Lower leg skin (tissue), 4 donors: ENCODE measurements at places on chromosomes 7 and 10. TPM values are rescaled to one million over a fixed set of nuclear protein-coding genes. Genes with fewer than 3 reads are reported as not detected.
A peak's percentile ranks its signal among the peaks of the same experiment; 100 is the strongest.

GRCh38 chr7:116197360-116197759 lies 13.0 kb upstream of the TES start:
- no peak for DNase-seq

GRCh38 chr7:40887099-40887498 lies 752.3 kb downstream of the SUGCT start:
- no peak for DNase-seq

- no peak for DNase-seq
Measured at GRCh38 chr7:18939771-18940592, 177.5 kb downstream of the TWIST1 start.

DNA sequence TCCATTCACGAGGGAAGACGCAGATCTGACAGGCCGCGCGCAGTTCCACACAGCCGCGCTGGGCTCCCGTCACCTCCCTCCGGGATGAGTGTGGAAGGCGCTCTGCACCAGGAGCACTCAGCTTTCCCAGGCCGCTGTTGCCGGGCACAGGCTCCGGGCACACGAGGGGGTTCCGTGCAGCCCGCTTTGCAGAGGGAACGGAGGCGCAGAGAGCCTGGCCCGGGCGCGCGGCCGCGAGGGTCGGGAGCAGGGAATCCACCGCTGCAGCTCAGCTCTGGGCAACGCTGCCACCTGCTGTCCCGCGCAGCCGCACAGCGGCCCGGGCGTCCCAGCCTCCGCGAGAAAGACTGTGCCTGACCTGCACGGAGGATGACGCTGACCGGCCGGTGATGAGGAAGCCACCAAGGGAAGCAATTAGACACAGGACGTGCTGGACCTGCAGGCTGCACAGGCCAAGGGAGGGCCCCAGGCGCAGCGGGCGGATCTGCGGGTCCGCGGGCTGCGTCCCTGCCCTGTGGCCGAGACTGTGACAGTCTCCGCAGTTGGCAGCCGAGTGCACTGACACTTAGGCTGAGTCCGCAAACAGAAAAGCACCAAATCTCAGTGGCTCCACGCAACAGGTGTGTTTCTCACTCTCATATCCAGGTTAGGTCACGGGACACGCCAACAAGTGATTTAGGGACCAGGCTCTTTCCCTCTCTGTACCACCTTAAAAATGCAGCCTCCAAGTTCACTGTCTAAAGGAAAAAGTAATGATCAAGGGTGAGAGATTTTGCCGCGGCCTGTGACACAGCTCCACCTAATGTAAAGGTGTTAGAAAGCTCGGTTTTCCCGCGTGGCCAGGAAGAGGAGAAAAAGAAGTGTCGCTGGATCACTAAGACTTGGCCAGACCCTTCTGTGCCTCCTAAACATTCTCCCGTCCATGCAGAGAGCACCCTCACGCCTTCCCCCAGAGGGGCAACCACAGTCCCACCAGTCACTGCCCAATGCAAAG lies 94.5 kb downstream of the SEC61G start:
- no peak for DNase-seq

DNA sequence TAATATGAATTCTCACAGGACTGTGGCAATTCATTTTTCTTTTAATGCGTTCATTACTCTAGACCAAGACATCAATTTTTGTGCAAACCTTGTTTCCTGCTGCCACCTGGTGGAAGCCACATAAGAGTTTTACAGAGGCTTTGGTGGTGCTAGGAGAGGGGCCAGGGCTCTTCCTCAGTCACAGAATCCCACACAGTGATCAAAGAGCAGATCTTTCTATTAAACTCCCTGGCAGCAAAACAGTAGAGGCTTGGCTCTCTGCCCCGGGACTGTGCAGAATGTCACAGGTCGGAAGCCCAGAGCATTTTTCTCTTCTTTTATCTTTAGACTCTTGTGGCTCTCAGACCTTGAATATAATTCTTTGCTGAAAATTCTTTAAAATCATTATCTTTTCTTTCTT lies 506.4 kb upstream of the C7orf33 start:
- no peak for DNase-seq

- no peak for DNase-seq
Measured at GRCh38 chr10:110883924-110884323, 12.2 kb downstream of the PDCD4 start.

DNA sequence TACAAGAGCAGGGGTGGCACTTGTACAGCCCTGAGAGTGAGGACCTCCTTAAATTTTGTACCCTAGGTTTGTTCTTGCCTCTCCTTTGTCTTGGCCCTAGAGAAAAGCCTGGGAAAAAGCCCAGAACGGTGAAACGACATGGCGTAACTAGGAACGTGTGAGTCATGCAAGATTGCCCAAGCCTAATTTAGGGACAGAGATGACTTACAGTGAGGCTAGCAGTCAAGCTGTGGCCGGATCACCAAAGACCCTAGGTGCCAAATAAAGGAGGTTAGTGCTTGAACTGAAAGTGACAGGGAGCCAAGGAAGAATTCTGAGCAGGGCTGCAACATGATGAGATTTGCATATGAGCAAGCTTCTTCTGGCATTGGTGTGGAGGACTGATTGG lies 25.1 kb downstream of the TBXAS1 start:
- DNase-seq = peak; percentile 86

DNA sequence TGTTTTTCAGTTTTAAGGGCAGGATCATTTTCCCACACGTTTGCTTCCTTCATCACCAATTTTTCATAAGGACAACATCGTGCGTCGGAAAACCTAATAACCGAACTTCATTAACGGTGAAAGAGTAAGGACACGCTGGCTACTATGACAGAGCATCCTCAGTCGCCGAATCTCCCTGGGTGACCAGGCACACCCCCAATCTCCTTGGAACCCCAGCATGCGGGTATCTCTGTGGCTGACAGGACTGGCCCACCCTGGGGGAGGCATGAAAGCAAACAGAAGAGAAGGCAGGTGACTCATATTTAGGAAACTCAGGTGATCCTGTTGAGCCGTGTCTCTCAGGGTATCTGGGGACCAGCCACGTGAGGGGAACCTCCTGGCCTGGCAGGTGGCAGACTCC lies 134.2 kb downstream of the DIP2C start:
- no peak for DNase-seq

DNA sequence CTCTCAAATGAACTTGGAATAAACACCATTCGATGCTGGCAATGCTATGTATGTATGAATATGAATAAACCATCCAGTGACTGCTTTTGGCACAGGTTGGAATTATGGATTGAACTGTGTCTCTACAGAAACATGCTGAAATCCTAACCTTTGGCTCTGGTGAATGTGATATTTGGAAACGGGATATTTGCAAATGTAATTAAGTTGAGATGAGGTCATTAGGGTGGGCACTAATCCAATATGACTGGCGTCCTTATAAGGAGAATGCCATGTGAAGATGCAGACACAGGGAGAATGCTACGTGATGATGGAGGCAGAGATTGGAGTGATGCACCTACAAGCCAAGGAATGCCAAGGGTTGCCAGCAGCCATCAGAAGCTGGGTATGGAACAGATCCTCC lies 3.4 kb upstream of the ACTR3B start:
- peak; percentile 25 for DNase-seq

DNA sequence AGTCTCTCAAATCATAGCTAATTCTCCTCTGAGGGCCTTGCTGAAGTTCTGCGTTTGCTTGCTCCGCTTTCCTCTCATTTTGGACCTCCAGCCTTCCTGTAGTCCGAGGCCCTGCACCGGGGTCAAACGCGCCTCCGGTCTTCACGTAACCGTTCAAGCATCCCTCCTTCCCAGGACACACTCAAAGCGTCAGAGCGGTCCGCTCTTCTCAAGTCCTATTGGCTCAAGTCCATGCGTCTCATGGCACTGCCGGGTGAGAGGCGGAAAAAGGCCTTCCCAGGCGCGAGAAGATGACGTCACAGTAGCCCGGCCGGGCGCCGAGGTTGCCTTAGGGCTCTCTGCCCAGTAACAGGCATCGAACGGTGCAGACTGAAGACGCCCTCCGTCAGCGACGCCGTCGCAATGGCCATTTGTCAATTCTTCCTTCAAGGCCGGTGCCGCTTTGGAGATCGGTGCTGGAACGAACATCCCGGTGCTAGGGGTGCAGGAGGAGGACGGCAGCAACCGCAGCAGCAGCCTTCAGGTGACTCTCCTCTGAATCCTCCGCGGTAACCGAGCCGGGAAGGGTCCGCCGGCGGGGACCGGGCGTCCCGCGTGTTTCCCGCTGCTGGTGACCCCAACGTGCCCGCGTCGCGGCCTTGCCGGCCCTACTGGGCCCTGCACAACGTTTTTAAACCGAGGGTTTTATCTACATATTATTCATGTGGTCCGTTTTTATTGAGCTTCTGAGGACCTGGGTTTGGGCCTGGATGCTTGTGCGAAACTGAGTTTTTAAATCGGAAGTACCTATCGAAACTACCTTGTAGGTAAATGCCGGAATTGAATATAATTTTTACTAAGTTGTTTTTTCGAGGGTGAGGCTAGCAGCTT lies at the start of gene NUP42:
TSS of gene NUP42 (plus strand) at position 365 of the 870 bp plus-strand sequence. CDS start at position 403, 38 bp downstream.
- DNase-seq = peak; percentile 94

Gene PPP1R9A
- 1.0 TPM for total RNA-seq

Gene FGF8
- total RNA-seq = not detected

Gene TFR2
- 1.3 TPM for total RNA-seq

Gene GTPBP4
- 8.8 TPM for total RNA-seq

Gene LFNG
- total RNA-seq = 169 TPM

Gene HSPA12A
- total RNA-seq = 9.9 TPM

Gene CTTNBP2
- total RNA-seq = 6.2 TPM
